ENCODE measurements at places on chromosomes 2 and 18.

- no peak for DNase-seq
Observed at GRCh38 chr2:16654833-16655444, 10.7 kb downstream of the CYRIA start.

- no peak for DNase-seq
Observed at GRCh38 chr2:190855245-190855644, 25.4 kb upstream of the GLS start.

DNA sequence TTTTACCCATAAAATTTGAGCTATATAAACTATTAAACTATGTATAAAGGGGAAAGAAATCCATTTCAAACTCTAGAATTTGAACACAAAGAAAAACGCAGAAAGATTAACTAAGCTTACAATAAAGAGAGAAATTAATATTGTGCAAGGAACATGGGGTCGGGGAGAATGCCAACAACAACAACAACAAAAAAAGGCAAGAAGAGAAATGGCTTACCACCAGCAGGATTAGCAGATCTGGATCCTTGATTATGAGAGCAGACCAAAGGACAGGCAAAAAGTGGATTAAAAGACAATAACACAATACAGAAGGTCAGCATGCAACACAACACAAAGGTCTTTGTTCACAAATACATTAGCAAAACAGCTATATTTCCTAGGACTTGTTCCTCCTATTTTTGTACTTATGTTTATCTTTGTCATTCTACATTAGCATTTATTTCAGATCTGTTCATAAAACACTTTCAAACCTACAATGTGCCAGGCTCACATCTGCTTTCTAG is 103.4 kb upstream of the RNU4ATAC start:
- DNase-seq, result no peak

DNA sequence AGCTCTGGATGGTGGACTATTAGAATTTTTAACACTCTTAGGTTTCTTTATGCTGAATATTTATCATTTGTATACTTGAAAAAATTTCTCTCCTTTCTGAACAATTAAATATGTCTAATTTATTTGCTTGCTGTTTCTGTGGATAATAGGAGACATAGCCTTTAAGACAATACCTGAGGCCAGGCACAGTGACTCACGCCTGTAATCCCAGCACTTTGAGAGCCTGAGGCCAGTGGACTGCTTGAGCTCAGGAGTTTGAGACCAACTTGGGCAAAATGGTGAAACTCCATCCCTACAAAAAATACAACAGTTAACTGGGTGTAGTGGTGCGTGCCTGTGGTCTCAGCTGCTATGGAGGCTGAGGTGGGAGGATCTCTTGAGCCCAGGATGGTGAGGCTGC is 54.7 kb downstream of the FAM117B start:
- DNase-seq, result no peak

GRCh38 chr2:37816036-37816435 is 109.1 kb upstream of the RMDN2 start:
- DNase-seq, result no peak

Measured in stimulated activated CD4-positive, alpha-beta T cell treated with anti-CD3 and anti-CD28 coated beads, Interleukin-1b, Interleukin-23, amount 100 ng/mL, for 1 hour (primary cell).